ENCODE measurements at places on chromosomes 12 and 14. TPM values are rescaled to one million over a fixed set of nuclear protein-coding genes. Genes with fewer than 3 reads are reported as not detected.

Gene IL26
- polyA plus RNA-seq, result not detected

Gene GPD1
- polyA plus RNA-seq, result 0.29 TPM

Gene NCKAP5L
- 3.1 TPM for polyA plus RNA-seq

Gene PNN
- 40.5 TPM for polyA plus RNA-seq

Gene EDDM3A
- not detected for polyA plus RNA-seq

Gene MANSC4
- not detected for polyA plus RNA-seq

Gene WSCD2
- 0.51 TPM for polyA plus RNA-seq

Gene CLEC1B
- polyA plus RNA-seq, result not detected

Gene PIGH
- 16.3 TPM for polyA plus RNA-seq

Gene LAG3
- 0.88 TPM for polyA plus RNA-seq

Gene CCDC198
- not detected for polyA plus RNA-seq

Gene CHMP4A
- polyA plus RNA-seq, result 37.0 TPM

Gene VSX2
- polyA plus RNA-seq, result not detected

Gene ADAM21
- polyA plus RNA-seq, result 0.01 TPM

Gene RTL1
- polyA plus RNA-seq, result not detected

Gene COCH
- polyA plus RNA-seq, result 0.20 TPM

Gene ACTR10
- polyA plus RNA-seq, result 57.4 TPM

Gene AVPR1A
- polyA plus RNA-seq, result 0.21 TPM

Gene ZCRB1
- polyA plus RNA-seq, result 23.9 TPM

Gene RNF212B
- not detected for polyA plus RNA-seq

Gene GALC
- polyA plus RNA-seq, result 2.6 TPM

Gene SLC38A4
- 1.9 TPM for polyA plus RNA-seq

Gene KRT3
- polyA plus RNA-seq, result 2.4 TPM

Gene ATL1
- 1.7 TPM for polyA plus RNA-seq

Gene MNAT1
- polyA plus RNA-seq, result 13.4 TPM

Gene PRIM1
- 7.4 TPM for polyA plus RNA-seq
